ENCODE measurements at places on chromosomes 4 and X. TPM values are rescaled to one million over a fixed set of nuclear protein-coding genes. Genes with fewer than 3 reads are reported as not detected.

The USP11 gene
- 53.2 TPM for total RNA-seq

The DUX4 gene
- not detected for total RNA-seq

The TMEM128 gene
- total RNA-seq, result 11.1 TPM

The GAB1 gene
- total RNA-seq, result 2.9 TPM

Data from A549 treated with Mapracorat at 1 μM for 4 hours (cell line).